CD4-positive, CD25-positive, alpha-beta regulatory T cell (primary cell): ENCODE measurements at places on chromosomes 12 and 14.

DNA sequence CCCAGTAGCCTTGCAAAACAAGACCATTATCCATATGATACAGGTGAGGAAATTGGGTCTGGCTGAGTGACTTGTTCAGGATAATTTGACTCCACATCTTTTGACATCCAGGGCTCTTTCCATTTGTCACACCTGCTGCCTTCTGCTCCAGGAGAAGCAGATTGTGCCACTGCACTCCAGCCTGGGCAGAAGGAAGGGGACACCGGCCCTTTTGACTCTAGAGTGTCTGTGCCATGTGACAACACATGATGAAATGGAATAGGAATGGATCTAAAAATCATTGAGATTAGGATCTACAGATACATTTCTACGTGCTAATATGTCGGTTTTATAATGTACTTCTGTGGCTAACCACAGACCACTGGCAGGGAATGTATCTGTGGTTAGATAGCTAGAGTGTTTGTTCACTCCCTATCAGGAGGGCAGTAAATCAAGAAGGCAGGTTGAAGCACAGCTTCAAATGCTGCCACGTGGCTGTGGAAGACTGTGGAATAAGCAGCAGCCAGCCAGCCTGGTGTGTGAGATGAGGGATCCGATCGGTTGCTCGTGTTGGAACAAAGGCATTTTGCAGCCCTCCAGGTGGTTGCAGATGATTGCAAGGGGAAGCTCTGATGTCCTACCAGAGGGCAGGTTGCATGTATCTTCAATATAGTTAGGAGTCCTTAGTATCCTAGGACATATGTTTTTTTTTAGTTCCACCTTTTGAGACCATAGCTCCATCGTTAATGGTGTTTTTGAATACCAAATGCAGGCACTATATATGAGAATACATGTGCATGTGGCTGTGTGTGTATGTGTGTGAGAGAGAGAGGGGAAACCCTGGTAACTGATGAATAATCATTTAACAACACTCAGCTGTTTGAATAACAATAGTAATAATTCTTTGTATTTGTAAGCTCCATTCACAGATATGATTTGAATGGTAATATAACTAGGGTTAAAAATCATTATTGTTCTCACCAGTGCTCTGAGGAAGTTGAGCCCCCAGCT lies 28.6 kb downstream of the EML1 start:
- no peak for DNase-seq

- DNase-seq = no peak
Observed at GRCh38 chr12:109871668-109872314, 8.6 kb downstream of the GLTP start.

DNA sequence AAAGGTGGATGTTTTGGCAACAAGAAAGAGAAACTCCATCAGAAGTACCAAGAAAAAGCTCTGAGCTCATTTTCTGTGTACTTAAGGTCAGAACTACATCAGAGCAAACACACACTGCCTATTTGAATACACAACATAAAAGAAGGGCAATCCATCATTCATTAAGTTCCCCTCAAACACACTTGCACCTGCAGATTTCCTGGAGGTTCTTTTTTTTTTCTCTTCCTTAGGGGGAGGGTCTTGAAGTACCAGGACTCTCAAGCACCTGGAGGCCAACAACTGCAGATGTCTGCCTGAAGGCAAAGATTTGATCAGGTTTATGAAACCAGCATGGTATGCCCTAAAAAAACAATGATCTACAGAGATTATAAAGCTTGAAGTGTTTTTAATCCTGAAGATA lies 26.1 kb upstream of the PTHLH start:
- no peak for DNase-seq

DNA sequence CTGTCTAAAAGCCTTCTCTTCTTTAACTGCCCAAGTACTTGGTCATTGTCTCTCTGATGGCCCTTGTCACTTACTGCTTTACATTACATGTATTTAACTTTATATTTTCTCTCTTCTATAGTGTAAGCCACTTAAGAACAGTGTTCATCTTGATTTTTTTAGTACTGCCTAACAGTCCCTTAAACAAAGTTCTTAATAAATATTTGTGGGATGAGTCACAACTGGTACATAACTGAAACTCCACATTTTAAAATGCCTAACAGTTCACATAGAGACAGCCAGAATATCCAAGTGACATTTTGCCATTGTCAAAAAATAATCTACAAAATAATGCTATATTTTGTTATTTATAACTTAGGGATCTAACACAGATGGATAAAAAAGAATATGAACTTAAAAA lies 146.6 kb downstream of the STXBP6 start:
- no peak for DNase-seq

DNA sequence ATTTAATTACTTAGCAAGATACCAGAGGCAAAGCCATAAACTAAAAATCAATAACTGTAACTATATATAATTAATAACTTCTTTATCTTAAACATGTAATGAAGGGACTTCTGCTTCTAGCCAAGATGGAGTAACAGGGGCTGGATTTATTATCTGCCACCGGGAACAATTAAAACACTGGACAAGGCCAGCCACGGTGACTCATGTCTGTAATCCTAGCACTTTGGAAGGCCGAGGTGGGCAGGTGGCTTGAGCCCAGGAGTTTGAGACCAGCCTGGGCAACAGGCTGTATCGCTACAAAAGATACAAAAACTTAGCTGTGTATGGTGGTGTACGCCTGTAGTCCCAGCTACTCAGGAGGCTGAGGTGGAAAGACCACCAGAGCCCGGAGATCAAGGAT lies 113.6 kb downstream of the TAOK3 start:
- DNase-seq = no peak

DNA sequence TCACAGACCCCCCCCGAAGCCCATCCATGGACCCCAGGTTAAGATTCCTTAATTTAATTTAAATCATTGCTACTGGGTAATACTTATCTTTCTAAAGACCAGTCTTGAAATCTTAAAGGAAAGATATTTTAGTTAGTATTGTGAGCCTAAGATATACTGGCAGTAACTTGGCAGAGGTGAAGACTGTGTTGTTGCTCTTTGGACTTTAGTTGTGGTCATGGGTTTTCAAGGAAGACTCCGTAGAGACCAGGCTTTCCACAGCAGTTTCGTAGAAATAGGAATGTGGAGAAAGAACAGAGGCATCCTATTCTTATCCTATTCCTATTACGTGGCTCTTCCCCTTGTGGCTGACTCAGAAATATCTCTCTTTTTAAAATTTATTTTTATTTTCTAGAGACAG lies 99.0 kb downstream of the SCN8A start:
- DNase-seq = no peak

- no peak for DNase-seq
Observed at GRCh38 chr14:58109744-58110143, 42.3 kb downstream of the ARMH4 start.
